ENCODE measurements at places on chromosomes 11 and 22.
A peak's percentile ranks its signal among the peaks of the same experiment; 100 is the strongest.

DNA sequence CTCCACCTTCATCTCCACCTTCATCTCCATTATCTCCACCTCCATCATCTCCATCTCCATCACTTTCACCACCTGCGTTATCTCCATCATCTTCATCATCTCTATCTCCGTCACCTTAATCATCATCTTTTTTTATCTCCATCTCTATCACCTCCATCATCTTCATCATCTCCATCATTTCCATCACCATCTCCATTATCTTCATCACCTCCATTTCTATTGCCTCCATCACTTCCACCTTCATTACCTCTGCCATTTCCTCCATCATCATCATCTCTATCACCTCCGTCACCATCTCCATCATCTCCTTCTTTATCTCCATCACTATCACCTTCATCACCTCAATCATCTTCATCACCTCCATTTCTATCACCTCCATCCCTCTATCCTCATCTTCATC is 573.5 kb downstream of the TBC1D22A start:
- DNase-seq: no peak

GRCh38 chr11:9047964-9048523 is 43.4 kb downstream of the SCUBE2 start:
- DNase-seq: peak; percentile 68

DNA sequence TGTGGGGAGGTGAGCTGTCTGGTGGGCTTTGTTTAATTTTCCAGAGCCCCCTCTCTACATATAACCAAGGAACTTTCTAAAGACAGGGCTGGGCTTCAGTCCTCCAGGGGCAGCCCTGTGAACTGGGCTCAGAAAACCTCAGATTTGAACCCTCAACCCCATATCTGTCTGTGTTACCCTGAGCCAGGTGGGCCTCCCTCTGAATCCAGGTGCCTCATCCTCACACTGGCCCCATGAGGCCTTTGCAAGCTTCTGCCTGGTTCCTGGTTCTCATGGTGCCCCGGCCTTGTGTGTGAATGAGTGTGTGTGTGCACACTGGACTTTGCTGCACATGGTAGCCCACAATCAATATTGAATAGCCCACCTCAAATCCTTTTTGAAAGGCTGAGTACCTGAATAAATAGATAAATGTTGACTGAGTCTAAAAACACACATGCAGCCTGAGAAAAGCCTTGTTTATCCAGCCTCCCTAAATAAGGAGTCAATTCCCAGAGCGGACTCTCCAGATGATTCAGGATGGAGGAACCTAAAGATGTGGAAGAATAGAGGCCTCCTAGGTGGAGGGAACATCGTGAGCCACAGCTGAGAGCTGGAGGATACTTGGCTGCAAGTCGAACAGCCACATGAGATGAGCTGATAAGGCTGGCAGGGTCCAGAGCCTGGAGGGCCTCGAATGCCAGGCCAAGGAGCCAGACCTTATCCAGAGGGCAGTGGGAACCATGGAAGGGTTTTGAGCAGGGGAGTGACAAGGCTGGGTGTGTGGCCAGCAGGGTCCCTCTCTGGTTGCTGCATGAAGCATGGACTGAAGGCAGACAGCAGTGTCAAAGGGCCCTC is 28.1 kb upstream of the P2RY2 start:
- no peak for DNase-seq

GRCh38 chr11:33772300-33772699 is 2.0 kb downstream of the FBXO3 start:
- DNase-seq: no peak

DNA sequence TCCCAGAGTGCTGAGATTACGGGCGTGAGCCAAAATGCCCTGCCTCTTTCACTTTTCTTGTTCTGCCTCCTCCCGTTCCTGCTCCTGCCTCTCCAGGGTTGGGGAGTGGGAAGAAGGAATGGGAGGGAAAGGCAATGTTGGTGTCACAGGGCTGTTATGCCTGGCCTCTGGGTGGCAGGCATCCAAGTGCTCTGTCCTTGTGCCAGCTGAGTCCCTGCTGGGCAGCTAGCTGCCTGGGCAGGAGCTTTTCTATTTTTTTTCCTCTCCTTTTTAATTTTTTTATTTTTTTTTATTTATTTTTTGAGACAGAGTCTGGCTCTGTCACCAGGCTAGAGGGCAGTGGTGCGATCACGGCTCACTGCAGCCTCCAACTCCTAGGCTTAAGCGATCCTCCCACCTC is 4.1 kb upstream of the SAC3D1 start:
- no peak for DNase-seq

DNA sequence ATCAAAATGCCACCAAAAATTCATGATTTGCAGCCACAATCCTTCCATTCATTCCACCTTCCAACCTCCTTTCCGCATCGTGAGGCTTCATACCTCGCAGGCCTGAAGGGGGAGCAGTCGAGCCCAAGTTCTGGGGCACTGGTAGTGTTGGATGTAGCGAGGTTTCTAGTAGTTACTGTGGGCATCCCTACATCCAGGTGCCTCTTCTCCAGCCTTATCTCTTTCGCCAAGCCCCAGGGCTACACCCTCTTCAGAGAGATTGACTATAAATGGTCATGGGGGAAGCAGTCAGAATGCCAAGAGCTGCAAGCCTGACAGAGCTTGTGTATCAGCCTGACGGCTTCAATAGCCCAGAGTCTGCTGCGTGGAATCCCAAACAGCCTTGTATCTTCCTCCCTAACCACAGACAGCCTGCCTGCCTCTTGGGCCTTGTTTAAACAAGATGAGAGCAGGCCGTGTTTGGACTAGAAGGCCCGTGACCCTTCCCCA is 28.9 kb downstream of the CLMP start:
- DNase-seq: peak; percentile 26

GRCh38 chr11:37908219-37908548 is 1310.1 kb upstream of the RAG2 start:
- no peak for DNase-seq

- DNase-seq: no peak
Observed at GRCh38 chr11:74923125-74923524, 25.8 kb downstream of the XRRA1 start.

GRCh38 chr11:111301004-111301841 is 2.9 kb downstream of the POU2AF3 start:
- DNase-seq: no peak

DNA sequence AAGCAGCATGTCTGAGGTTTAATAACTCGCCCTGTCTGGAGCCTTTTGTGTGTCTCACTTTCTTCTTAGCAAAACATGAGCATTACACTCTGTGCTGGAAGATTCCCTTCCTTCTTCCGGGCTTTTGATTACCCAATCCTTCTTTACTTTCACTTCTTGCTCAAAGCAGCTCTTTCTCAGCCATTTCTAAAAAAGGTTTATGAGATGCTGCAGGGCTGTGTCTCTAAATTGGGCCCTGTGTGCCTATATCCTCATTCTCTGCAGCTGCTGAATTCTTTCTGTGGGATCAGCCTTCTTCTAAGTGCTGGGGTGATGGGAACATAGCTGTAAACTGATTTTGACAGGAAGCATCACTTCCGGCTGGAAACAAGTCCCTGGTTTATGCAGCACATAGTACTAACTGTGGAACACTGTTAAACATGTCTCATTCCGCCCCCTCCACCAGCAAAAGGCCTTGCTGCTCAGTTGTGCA is 71.8 kb downstream of the PIWIL4 start:
- no peak for DNase-seq

- DNase-seq: no peak
Observed at GRCh38 chr11:67644472-67645418, 5.2 kb upstream of the TBX10 start.

DNA sequence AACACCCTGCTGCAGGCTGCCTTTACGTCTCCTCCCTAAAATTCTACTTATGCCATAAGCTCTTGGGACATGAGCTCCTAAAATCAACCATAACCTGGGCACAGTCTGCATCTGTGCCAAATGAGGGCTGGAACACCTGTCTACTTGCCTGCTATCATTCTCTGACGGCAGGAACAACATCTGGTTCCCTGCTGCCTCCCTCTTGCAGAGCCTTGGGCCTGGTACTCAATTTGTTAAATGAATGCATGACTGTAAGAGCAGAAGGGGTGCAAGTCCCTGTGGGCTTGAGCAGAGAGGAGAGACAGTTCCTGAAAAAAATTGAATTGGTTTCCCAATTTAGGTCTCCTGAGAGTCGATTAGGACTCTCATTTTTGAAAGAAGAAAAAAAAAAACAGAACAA is 66.7 kb upstream of the CSNK2A3 start:
- no peak for DNase-seq

DNA sequence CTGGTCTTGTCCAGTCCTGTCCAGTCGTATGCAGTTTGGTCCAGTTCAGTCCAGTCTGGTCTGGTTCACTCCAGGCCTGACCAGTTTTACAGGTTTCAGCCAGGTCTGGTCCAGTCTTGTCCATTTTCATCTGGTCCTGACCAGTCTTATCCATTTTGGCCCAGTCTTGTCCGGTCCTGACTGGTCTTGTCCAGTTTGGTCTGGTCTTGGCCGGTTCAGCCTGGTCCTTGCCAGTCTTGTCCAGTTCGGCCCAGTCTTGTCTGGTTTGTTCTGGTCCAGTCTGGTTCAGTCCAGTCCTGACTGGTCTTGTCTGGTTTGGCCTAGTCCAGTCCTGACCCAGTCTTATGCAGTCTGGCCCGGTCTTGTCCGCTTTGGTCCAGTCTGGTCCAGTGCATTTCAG is 380.2 kb downstream of the OR4C45 start:
- DNase-seq: no peak

- DNase-seq: no peak
Observed at GRCh38 chr22:33902073-33902472, 18.2 kb downstream of the LARGE1 start.

- no peak for DNase-seq
Observed at GRCh38 chr11:40168414-40168813, 1291.0 kb downstream of the LRRC4C start.

DNA sequence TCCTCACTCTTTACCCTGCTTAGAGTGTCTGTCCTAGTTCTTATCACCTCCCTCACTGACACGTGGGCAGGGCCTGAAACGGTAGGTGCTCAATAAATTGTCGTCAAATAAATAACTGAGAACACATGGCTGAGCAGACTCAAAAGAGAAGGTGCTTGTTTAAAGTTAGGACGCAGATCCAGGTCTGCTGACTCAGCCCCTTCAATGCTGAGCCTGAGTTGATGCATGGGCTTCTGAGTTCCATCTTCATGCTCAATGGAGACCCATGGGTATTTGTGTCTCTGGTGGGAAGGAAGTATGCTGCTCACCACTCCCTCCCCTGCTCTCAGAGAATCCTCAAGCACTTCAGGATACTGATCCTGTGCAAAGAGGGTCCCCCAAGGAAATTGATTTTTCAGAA is 67.5 kb downstream of the FLI1 start:
- DNase-seq: no peak

GRCh38 chr11:46663277-46663940 is 37.0 kb downstream of the ARHGAP1 start:
- DNase-seq: no peak

GRCh38 chr11:122721964-122722266 is 66.4 kb downstream of the UBASH3B start:
- no peak for DNase-seq

DNA sequence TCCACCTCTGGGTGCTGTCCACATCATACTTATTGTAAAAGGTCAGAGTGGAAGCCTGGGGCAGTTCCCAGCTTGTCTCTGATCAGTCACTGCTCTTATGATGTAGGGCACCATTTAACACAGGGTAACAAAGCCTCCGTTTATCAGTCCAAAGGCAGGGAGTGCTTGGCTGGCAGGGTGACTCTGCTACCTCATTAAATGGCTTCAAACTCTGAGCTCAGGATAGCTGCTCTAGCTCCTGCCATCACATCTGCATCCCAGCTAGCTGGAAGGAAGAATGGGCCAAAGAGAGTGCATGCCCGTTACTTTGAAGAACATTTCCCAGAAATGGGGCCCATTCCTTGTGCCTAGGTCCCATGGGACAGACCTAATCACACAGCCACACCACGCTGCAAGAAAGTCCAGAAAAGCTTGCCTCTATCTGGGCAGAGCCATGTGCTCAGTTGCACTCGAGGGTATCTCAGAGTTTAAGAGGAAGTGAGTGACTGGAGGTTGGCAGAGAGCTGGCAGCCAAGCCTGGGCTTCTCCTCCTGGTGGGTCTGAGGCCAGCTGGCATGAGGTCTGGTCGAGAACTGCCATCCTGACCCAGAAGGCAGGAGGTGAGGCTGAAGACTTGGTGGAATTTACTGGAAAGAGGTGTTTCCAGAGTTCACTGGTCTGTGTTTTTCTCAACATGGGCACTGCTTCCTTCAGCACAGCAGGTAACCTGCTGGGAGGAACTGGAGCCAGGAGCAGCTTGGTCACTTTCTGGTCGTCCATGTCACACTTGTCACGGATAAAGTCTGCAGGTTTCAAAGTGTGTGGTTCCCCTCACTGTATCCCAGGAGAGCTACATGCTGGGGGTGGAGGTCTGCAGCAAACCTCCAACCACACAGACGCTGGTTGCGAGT is 935.7 kb downstream of the BRD1 start:
- no peak for DNase-seq

GRCh38 chr22:37896181-37896592 is 9.9 kb upstream of the MICALL1 start:
- DNase-seq: no peak

- no peak for DNase-seq
Observed at GRCh38 chr11:64869571-64870175, 8.7 kb downstream of the EHD1 start.

- no peak for DNase-seq
Observed at GRCh38 chr11:67285541-67286498, 3.3 kb upstream of the ANKRD13D start.

DNA sequence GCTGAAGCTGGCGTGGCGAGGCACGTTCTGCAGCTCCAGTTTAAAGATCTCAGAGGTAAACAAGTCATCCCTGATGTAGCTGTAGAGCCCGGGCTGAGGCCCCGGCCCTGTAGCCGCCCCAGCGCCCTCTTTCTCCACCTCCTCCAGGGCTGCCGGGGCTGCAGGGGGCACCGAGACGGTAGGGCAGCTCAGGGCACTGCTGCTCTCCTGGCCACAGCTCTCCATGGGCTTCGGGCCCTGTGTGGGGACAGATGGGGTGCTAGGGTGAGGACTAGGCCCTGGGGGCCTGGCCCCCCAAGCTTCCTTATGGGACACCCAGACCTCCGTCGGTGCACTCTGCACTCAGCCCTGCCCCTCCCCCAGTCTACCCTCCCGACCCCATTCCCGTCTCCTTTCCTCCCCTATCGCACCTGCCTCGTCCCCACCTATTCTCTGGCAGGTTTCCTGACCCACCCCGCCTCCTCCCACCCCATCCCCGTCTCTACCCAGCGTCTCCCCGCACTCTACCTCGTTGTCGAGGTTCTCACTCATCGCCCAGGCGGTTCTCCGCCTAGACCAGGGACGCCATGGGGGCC is 559 bp downstream of the RANBP1 start:
- no peak for DNase-seq

- DNase-seq: no peak
Observed at GRCh38 chr11:122156940-122157382, 40.9 kb upstream of the BLID start.
